MCF 10A (cell line): ENCODE measurements at places on chromosomes 16 and 17.

DNA sequence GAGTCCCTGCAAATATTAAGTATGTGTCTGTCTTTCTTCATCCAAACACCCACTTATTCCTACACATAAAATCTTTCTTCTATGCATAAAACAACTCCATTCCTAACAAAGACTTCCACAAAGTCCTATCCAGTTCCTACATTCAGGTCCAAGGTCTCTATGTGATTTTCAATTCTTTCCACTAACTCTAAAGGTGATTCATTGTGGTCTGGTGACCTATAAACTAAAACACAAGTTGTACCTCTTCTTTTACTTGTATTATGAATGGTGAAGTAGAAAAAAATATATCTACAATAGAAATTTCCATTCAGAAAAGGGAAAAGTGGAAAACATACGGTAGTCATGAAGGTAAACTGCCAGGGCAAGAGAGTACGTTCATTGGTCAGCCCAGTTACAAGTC is 56.6 kb downstream of the USP32 start:
- DNase-seq = no peak

DNA sequence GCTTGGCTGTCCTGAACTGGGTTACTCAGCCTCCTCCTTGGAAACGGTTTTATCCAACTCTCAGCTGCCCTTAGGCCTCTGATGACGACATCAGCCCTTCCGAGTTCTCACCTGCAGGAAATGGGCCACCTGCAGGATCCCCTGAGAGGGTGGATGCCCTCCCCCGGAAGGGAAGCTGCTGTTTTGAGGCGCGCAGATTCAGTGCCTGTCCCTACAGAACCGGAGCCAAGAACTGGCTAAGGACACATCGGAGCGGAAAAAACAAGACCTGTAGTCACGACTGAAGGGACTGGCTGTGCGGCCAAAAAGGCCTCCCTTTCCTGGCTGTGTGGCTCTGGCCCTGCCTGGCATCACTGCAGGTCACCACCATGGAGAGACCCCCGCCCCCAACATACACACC is 11.7 kb upstream of the C16orf95 start:
- no peak for DNase-seq

GRCh38 chr16:12271006-12271405 is 294.5 kb downstream of the SNX29 start:
- DNase-seq = peak; percentile 33

DNA sequence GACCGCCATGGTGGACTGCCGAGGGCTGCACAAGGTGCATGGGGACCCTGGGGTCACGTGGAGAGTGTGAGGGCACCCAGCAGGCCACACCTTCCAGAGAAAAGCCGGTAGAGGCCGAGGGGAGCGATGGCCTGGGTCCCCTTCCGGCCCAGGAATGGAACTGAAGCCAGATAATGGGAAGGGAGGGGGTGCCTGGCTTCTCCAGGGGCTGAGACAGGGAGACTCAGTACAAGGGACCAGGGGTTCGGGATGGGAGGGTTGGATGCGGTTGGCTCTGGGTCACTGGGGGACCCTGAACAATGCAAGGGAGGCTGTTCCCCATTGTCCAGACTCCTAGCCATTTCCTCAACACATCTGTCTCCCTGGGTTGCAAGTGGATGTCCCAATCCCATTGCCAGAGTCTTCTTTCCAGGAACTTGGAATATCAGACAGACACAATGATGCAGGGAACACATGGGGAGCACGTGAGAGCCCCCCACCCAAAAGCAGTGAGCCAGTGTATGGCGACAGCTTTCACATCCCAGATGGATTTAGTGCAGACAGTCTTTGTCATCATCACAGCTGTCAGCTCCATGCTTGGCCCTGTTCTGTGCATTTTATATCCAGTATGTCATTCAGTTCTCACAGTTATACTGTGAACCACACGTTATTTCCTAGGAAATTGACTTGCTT is 23.6 kb upstream of the DNAI2 start:
- DNase-seq = no peak

DNA sequence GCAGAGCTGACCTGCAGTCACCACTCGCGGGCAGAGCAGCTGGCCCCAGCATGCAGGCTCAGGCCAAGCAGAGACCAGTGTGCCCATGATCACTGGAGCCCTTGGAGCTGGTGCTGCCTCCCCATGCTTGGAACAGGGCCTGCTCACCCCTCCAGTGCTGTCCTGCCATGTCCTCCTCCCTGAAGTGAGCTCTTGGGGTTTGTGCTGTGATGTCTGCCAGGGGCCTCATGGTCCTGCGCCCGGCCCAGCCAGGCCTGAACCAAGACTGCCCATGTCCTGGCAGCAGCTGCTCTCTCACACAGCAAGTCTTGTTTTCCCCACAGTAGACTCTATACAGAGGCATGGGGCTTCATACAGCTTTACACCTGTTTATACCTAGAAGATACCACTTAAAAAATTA is 24.6 kb downstream of the TMEM11 start:
- DNase-seq = no peak

DNA sequence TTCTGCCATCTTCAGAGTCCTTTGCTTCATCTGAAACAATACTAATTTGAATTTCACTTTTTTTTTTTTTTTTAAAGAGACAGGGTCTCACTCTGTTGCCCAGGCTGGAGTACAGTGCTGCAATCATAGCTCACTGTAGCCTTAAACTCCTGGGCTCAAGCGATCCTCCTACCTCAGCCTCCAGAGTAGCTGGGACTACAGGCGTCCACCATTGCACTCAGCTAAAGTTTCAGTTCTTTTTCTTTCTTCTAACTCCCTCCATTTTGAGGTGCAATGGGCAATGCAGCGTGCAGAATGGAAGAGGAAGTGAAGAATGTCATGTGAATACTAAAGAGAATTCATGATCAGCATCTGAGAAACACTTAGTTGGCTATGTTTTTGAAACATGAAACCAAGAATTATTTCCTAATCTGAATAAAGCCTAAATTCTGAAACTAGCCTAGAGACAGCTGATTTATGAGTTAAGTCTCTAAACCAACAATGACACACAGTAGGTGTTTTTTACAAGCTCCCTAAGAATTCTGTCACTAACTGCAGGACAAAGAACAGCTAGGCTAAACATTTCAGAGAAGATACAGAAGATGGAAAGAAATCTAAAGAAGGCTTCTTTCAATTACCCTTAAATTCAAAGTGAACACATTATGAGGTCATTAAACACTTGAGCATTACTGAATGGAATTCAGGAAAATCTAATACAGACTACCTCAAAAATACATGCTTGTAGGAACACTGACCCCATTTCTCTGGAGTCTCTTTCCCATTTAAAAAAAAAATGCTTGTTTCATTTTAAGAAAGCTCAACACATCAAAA is 21.0 kb downstream of the SNN start:
- DNase-seq = no peak

GRCh38 chr17:43945074-43945829 is 3.0 kb upstream of the PPY start:
- DNase-seq = no peak

- DNase-seq = peak; percentile 46
These were observed 725 bp upstream of the SPHK1 start for GRCh38 chr17:76383546-76384221.

DNA sequence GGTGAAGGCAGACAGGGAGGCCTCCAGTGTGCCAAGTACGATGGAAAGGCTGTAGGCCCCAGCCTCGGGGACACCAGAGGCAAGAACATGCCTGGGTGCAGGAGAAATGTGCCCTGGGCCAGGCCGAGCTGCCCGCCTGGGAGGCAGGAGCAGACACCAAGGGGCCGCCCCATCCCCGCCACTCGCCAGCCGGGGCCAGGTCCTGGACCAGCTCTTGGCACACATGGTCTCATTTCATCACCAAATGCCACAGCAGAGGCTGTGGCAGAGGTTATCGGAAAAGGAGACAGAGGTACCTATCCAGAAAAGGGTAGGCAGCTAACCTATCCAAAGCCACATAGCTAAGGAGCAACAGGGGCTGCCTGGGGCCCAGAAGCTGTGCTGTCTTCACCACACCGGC is 31.3 kb downstream of the PEMT start:
- DNase-seq = no peak

GRCh38 chr16:35431829-35432663 is 1972.6 kb downstream of the TP53TG3F start:
- DNase-seq = peak; percentile 18

GRCh38 chr16:71296584-71297340 is 7.6 kb upstream of the CMTR2 start:
- DNase-seq = no peak

- no peak for DNase-seq
These were observed 121.8 kb upstream of the COX10 start for GRCh38 chr17:13947499-13947898.

DNA sequence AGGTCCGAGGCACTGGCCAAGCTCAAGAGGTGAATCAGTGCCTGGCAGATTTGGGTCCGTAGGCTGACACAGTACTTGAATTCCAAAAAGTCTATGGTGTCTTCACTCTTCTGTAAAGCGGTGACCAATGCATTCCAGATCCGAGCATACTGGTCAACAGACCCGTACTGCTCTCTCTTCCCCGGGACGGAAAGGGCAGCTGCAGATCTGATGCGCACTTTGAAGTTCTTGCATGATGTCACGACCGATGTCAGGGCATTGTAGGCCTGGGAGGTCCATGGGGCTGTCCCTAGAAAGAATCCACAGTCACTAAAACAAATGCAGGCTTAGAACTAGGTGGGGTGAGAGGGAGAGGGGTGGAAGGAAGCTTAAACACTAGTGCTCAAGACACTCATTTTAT is 34.9 kb downstream of the HEATR6 start:
- DNase-seq = no peak

DNA sequence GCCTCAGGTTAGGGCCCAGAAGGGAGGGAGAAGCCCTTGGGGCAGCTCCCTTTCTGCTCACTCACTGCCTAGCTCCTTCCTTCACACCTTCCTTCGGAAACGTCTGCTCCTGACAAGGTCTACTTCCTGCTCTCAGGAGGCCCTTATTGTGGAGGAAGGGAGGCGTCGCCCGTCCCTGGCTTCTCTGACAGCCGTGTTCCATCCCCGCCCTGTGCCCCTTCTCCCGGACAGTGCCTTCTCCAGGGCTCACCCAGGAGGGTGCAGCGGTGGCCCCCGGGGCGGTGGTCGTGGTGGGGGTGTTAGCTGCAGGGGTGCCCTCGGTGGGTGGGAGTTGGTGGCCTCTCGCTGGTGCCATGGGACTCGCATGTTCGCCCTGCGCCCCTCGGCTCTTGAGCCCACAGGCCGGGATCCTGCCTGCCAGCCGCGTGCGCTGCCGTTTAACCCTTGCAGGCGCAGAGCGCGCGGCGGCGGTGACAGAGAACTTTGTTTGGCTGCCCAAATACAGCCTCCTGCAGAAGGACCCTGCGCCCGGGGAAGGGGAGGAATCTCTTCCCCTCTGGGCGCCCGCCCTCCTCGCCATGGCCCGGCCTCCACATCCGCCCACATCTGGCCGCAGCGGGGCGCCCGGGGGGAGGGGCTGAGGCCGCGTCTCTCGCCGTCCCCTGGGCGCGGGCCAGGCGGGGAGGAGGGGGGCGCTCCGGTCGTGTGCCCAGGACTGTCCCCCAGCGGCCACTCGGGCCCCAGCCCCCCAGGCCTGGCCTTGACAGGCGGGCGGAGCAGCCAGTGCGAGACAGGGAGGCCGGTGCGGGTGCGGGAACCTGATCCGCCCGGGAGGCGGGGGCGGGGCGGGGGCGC is 231.9 kb downstream of the SEC14L1 start:
- DNase-seq = no peak

GRCh38 chr17:80187090-80187489 is 17.3 kb downstream of the CARD14 start:
- peak; percentile 76 for DNase-seq

DNA sequence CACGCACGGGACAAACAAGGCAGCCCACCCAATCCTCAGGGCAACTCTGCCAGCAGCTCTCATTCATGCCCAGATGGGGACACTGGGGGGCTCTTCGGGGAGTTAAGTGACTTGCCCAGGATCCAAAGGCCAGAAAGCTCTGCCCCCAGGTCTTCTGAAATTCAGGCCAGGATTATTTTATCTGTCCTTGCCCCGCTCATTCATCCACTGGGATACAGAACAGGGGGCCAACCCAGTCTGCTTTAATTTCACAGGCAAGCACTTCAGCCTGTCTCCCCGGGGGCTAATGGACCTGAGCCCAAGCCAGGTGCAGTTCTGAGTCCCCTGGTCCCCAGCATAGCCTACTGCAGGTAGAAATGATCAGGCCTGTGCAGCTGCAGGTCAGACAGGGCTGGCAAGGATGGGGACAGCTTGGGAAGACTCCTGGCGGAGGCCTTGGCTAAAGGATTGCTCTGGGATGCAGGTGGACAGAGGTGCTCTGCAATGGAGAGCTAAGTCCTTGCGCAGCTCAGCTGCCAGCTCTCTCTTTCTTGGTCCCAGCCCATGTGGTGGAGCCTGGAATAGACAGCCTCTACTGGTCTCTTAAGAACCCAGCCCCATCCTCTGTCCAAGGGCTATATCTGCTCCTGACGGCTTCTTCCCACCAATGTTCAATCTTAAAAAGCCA is 766 bp upstream of the B3GNT9 start:
- DNase-seq = no peak

GRCh38 chr16:7304279-7304678 is 28.4 kb upstream of the RBFOX1 start:
- DNase-seq = no peak
